Left ventricle myocardium superior (tissue), 1 donor: ENCODE measurements at places on chromosomes 11 and 22.

- no peak for DNase-seq
These were observed 91.7 kb upstream of the ANO1 start for GRCh38 chr11:69986440-69986787.

- DNase-seq: no peak
These were observed 79.8 kb upstream of the CNTN5 start for GRCh38 chr11:98940913-98941312.

DNA sequence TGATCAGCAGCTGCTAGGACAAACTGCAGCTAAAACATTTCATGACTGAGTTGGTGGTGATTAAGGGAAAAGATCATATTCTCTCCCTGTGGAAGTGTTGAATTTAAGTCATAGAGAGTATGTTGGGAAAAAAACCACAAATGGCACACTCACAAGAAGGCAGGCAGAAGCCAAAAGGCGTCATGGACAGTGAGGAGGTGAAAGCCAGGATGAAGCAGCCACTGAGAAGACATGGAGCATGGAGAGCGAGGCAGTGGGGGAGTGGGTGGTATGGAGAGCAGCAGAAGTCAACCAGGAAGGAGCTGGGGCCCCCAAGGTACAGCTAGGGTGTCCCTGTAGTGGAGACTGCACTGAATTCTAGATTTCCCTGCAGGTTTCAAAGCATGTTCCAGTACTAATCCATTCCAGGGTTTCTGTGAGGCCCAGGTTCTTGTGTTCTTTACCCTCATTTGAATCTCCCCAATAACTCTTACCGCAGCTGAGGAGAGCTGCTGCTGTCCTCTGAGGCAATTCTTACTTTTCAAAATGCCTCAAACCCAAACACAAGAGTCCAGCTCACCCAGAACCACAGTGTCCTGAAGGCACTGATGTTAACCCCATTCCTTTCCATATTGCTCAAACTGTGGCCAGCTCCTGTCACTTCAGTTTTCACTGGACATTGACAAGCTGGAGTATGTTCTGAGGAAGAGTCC lies 191.8 kb upstream of the E2F8 start:
- DNase-seq: no peak

GRCh38 chr11:18285841-18286240 lies 19.8 kb downstream of the SAA1 start:
- no peak for DNase-seq

- no peak for DNase-seq
These were observed 14.1 kb downstream of the IL10RA start for GRCh38 chr11:118000067-118000849.

DNA sequence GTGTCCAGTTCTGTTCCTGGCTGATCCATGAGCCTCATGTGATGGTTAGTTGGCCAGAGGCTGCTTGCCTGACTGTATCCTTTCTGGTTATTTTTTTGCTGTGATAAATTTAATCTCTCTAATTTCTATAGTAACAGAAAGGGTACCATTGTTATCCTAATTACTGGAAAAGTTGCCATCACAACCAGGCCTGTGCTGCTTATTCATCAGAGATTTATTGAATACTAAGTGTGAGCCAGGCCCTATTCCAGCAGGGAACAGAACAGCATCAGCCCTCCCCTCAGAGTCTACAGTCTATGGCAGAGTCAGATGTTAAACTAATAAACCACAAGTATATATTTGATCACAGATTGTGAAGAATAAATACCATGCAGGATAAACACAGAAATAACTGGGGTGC lies 86.8 kb downstream of the DEPDC5 start:
- DNase-seq: no peak

- no peak for DNase-seq
These were observed 49.6 kb upstream of the ALKBH3 start for GRCh38 chr11:43830928-43831440.

DNA sequence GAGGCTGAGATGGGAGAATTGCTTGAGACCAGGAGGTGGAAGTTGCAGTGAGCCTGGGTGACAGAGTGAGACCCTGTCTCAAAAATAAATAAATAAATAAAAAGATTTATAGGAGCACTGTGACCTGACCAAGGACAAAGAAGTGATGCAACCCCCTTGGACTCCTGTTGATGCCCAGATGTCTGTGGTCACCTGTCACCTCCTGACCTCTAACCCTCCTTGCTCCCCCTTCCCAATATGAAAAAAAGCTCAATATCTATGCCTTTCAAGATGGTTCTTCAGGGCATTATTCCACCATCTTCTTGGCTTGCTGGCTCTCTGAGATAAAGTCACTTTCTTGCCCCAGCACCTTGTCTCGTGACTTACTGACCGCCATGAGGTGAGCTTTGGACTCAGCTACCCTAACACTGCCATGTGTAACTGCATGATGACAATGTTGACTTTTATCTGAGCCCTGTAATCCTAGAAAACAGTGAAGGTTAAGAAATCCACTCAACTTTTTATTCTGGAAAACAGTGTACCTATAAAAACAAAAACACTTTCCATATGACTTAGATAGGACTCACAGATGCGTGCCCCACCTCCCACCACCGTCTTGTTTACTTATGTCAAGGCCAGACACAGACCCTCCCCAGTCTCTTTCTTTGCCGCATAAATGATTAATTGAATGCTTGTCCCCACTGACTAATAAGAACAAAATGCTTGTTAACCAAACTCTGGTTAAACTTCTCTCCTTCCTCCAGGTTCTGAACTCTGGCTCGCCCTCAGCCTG lies 360.5 kb downstream of the BUD13 start:
- DNase-seq: no peak

DNA sequence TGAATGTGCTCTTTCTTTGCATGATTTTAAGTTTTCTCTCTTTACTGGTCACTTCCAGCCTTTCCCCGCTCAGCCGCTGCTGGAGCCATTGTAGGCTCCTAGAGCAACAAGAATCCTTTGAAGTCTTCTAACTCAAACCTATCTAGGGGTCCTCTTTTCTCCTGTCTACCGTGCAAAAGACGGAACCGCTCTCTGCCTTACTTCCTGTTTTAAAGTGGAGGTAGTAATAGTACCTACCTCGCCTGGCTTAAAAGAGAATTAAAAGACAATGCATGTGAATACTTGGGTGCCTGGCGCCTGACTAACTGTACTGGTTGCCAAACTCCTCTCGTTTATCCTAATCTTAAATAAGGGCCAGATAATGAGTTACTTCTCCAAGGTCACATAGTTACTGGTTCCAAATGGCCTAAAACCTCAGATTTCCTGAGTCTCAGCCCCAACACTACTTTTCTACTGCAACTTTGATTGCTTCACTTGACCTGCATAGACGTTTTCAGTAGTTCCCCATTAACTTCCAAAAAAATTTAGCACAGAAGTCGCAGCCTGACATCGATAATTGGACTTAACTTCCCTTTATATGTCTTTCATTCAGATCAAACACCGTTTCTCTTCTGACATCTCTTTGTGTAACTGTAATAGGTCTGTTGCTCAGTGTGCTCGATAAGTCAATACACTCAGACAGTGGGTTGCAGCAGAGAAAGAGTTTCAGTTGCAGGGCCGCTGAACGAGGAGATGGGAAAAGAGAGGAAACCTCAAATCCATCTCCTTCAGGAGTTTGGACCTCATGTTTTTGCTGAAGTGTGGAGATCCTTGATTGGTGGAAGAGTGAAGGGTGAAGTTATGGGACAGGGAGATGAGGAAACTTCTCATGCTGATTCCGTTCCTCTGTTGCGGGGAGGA lies 891 bp downstream of the SAMM50 start:
- no peak for DNase-seq

GRCh38 chr11:11996321-11997048 lies 11.9 kb downstream of the DKK3 start:
- no peak for DNase-seq

DNA sequence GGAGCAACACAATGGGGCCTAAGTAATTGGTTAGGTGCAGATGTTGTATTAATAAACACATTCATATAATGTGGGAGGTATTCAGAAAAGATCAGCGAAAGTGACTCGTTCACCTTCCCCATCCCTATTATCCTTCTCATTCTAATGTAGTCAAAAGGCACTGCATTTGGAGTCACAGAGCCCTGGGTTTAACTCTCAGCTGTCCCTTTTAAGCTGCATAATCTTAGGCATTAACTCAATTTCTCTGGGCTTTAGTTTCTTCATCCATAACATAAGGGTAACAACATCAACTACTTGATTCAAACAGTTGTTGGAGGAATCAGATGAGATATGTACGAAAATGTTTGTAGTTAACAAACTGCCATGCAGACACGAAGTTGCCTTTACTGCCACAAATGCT lies 187.6 kb upstream of the PITPNB start:
- no peak for DNase-seq

- peak; percentile 92 for DNase-seq
These were observed 243.9 kb upstream of the SYN3 start for GRCh38 chr22:33302049-33302545.

DNA sequence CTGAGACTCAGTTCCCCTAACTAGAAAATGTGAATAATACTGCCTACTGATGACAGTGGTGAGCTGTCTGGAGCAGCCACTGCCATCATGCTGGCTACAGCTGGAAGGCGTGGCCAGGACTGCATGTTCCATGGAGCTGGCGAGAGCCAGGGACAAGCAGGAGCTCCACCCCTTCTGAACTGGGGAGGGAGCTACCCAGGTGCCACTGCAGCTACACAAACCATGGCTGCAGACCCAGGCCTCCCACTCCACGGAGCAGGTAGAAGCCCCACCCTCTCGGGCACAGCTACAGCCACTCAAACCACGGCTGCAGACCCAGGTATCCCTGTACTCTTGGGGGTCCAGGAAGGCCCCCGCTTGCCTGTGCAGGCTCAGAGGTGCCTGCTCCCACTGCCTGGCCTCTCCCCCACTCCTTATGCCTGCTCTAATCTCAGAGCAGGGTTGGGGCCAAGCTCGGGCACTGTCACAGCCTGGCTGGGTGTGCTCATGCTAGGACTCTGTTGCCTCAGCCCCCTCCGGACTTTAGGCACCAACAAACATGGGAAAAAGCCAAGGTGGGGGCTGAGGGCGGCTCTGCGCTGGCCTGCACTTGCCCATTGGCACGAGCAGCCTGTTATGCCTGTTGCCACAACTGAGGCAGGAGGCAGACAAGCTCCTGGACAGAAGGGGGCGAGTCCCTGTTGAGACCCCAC lies 51.7 kb downstream of the RAB30 start:
- DNase-seq: peak; percentile 83

- no peak for DNase-seq
These were observed 33.1 kb downstream of the TNRC6B start for GRCh38 chr22:40210818-40211217.

GRCh38 chr11:58958500-58958899 lies 19.2 kb downstream of the GLYATL1 start:
- DNase-seq: no peak

- no peak for DNase-seq
These were observed 80.4 kb downstream of the SPON1 start for GRCh38 chr11:14042686-14043465.

DNA sequence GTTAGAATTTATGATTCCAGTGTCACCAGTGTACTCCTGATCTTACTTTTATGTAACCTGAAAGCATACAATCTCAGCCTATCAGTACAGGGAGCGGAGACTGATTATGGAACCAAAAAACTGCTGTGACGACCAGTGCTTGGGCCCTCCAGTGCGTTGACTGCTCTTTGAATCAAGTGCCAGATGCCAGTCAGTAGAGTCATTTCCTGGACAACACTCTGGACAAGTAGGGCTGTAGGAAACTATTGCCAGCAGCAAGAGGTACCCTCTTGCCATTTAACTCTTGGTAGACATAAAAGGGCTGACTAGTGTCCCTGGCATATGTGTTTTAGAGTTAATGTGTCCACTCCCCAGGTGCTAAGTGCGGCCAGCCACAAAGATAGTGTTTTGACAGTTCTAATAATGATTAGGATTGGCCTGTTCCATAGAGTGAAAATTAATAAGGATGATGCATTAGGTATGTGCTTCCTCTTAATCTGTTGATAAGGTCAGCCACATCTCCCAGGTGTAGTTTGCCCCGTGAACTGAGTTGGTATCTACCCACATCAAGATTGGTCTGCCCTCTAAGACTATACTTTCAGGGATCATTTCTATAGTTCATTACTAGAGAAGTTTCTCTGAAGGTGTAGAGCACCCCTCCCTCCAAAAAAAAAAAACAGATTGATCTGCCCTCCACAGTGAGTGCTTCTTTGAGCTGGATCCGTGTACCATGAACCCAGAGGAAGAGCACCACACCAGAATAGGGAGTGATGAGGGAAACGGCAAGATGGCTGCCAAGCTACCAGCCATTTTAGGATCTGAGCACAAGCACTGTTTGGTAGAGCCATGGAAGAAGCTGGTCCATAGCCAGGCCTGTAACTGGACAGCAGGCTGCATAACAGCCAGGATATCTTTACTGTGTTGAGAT lies 20.7 kb upstream of the AIFM3 start:
- no peak for DNase-seq

GRCh38 chr11:119747868-119748660 lies 19.1 kb upstream of the NECTIN1 start:
- DNase-seq: no peak

- DNase-seq: no peak
These were observed 1.6 kb downstream of the ARSA start for GRCh38 chr22:50626314-50626849.

GRCh38 chr22:38292694-38293093 lies 19.9 kb upstream of the TMEM184B start:
- DNase-seq: no peak

- DNase-seq: no peak
These were observed 107.0 kb downstream of the MYO18B start for GRCh38 chr22:25848954-25849353.

GRCh38 chr22:41217553-41218157 lies 12.5 kb downstream of the L3MBTL2 start:
- peak; percentile 84 for DNase-seq

DNA sequence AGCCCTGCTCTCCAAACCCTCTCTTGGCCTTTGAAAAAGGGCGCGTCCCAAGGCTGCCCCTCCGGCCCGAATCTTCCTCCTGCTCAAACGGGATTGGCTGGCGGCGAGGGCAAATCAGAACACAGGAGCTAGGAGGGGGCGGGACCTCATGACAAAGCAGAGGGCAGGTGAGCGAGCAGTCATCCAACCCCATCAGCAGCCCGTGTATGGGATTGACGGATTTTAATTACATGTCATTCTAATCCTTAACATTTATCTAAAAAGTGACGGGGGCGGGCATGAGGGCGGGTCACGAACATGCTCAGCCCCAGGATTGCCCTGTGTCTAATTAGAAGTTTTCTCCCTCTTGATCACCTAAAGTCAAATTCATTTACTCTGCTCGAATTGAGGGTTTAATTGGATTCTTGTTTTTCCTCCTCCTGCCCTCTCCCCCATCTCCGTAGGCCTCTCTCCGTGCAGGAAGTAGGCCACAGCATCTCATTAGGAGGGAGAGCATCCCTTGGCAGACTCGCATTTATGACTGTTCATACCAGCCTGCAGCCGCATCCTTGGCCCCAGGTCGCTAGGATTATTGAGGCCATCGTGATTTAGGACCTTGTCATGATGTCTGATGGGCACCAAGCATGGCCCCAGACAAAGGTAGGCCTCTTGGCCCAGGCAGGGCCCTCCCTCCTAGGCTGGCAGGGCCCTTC lies 147.1 kb downstream of the CHST1 start:
- DNase-seq: no peak
